ENCODE measurements at places on chromosomes 11 and 22.

DNA sequence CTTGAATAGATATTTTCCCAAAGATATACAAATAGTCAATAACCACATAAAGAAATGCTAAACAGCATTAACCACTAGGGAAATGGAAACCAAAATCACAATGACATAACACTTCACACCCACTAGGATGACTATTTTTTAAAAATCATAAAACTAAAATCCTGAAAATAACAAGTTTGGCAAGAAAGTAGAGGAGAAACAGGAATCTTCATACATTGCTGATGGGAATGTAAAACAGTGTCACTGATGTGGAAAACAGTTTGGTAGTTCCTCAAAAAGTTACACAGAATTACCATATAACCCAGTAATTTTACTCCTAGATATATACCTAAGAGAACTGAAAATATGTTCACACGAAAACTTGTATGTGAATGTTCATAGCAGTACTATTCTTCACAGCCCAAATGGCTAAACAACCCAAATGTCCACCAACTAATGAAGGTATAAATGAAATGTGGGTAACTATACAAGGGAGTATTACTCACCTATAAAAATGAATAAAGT, 12.5 kb downstream of the PICALM start:
- DNase-seq: no peak

DNA sequence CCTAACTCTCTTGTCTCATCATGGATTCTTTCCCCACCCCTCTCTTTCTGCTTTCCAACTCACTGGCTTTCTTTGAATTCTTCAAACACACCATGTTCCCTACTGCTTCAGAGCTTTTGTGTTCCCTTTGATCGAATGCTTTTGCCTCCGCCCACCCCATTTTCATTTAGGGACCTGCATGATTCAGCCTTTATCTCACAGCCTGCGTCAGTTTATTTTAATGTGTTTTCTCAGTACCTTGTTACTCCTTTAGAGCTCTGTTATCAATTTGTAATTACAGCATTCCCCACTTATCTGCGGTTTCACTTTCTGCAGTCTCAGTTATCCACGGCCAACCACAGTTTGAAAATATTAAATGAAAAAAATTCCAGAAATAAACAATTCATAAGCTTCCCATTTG, 451.3 kb downstream of the METTL15 start:
- no peak for DNase-seq

DNA sequence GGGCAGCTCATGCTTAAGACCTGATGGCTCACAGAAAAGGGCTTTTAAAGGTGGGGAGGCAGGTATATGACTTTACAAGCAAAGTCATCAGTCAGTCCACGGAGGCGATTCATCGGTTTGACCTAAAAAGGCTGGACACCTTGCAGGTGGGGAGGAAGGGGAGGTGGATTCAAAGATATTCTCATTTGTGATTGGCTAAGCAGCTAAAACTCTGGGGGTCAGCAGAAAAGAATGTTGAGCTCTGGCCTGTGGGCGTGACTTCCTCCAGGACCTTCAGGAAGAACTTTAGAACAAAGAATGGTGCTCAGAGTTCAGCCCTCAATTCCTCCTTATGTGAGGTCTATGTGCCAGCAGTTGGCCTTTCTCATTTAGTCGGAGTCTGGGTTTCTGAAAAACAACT, 78.3 kb upstream of the LMO1 start:
- no peak for DNase-seq

- no peak for DNase-seq
These were observed at the start of gene PVALB for GRCh38 chr22:36816636-36817524. Gene PVALB, minus strand, starts transcription at chr22:36817035. Its CDS starts 30 bp downstream, at chr22:36817005.

DNA sequence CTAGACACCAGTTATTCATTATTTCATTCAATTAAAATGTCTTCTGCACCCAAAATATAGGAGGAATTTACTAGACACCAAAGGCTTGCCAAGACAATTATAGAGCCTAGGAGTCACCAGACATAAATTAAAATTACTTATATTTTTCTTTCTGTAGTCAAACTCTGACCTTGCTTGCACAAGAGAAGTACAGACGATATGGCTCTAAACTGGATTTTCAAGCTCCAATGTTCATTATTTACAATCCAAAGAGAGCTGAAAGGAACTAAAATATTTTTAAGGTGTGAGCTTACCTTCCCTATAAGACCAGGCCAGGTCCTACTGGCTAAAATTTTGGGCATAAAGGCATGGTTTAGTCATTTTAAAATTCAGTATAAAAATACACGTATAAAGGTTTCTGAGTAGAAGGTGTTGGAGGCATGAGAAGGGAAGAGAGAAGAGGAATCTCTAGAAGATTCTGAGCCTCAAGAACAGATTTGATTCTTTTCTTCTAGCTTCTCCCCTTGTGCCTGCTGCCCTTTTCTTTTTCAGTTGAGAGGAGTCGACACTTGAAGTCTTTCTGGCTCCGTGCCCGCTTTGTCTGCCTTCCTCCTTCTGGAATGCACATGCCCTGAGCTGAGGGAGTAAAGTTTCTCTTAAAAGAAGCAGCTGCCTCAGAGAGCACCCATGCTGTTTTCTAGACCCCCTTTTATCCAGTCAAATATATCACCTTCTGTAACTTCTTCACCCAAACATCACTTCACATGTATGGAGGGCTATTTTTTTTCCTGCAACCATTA, 13.5 kb downstream of the C11orf97 start:
- no peak for DNase-seq

GRCh38 chr11:123083623-123084029, 21.7 kb upstream of the HSPA8 start:
- DNase-seq: no peak

- no peak for DNase-seq
These were observed 4.5 kb upstream of the RFPL1 start for GRCh38 chr22:29433856-29434255.

DNA sequence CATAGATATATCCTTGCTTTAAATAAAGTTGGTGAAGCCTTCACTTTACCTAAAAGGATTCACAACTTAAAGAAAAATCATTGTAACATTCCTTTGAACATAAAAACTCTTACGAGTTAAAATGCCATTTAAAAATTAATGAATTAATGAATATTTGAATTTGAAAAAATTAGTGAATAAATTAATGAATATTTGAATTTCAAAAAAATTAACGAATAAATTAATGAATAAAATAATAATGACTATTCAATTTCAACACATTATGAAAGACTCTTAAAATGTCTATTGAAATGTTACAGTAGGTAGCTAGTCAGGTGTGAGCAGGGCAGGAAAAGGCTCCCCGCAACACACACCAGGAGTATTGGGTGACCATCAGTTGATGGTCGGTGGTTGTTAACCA, 22.9 kb downstream of the ARHGAP20 start:
- no peak for DNase-seq

DNA sequence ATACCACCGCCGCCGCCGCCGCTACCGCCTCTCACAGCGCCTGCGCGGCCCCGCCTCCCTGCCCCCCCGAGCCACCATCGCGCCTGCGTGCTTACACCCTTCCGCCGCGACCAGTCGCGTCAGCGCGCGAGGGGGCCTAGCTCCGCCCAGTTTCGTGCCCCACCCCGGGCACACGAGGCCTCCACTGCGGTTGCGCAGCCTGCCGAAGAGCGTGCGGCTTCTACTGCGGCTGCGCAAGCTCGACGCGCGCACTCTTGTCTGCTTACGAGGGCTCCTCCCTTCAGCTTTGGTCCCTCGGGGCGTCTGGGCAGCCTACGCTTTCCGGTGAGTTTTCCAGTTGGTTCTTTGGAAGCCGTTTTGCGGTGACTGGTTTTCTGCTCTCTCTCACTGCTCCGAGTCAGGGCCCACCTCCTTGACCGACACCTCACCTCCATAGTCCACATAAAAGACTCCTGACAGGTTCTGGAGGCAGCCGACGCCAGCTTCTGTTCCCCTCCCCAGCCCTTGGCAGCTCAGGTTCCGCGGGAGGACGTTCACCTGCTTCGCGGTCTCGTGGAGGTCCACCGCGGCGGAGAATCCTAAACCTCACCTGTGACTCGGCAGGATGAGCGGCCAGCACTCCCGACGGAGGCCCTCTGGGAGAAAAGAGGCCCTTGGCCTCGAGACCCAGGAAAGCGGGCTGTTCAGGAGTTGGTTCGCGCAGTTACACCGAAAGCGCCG, at the start of gene PITPNB:
TSS of gene PITPNB (minus strand) at position 35 of the 720 bp plus-strand sequence. CDS start 65 bp downstream, outside the sequence.
- peak; percentile 100 for DNase-seq

DNA sequence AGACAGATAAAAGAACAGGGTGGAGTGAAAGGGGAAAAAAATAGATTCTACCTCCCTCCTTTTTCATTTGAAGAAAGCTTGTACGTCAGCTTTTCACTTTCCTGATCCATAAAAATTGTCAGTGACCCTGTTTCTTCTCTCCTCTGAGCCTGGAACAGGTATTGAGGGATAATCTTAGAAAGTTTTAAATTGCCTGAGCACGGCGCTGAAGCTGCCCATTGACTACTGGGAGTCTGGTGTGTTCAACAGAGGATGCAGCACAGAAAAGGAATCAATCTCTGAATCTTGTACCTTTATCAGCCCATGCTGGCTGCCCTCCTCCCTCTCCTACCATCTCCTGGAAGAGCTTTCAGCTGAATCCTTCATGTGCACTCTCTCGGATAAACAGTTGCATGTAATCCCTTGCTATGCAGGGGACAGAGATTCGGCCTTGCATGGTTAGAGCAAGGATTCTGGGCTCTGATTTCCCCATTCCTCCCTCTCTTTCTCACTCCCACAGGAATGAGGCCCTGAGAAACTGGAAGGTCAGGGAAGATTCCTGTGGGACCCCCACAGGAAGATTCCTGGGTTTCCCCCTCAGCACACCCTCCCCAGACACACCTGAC, 162.4 kb upstream of the SYN3 start:
- no peak for DNase-seq

All from stimulated activated CD8-positive, alpha-beta memory T cell treated with anti-CD3 and anti-CD28 coated beads, Interleukin-7, amount 100 ng/mL, for 1 hour (primary cell).